Mesothelial cell of epicardium (in vitro differentiated cells): ENCODE measurements at places on chromosomes 12 and 14.

DNA sequence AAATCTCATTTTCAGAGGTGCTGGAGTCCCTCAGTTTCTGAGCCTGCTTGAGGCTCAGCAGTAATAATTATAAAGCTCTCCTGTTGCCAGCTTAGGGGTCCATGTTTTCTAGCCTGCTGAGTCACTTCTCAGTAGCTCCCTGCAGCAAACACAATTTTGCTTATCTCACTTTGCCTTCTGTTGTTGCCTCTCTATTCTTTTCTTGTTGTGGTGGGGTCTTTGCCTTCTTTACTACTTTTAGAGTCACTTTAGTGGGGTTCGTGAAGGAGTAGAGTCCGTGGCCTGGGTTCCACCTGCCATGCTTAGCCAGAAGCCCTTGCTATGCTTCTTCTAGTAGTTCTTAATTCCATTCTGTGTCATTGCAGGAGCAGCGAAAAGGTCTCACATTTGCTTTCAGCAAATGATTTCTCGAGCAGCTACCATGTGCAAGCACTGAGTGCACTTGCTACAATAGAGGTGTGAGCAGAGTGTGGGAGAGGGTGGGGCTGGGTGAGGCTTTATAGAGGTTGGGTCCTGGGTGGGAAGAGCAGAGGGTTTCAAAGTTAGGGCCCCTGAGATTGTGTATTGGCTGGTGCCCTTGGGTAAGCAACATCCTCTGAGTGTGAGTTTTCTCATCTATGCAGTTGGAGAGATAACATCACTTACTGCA is 114.3 kb downstream of the ADCK1 start:
- no peak for DNase-seq

DNA sequence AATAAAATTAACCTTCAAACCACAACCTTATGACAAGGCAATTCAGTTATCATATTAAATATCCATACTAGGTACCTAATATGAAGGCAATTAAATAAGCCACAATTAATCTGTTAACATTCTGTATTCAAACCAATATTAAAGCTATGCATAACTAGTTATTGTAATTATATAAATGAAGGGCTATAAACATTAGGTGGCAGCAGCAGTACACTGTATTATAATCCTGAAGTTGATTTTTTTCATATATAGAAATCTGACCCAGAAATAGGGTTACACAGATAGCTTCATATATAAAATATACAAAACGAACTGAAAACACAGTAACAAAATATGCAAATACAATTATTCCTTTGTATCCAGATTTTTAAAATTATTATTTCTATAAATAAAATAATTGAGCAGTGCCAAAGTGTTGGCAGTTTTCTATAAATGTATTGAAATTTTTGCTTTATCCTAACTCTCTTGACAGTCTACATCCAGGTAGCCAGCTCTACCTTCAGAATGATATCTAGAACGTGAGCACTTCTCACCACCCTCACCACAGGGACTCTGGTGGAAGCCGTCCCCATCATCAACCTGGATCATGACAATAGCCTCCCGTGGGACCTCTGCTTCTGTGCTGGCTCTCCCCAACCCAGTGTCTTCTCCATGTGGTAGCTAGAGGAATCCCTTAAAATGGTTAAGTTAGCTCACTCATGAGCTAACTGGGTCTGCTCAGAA is 136.2 kb downstream of the MED13L start:
- DNase-seq: no peak

GRCh38 chr12:65648461-65648860 is 175.8 kb upstream of the HMGA2 start:
- no peak for DNase-seq

DNA sequence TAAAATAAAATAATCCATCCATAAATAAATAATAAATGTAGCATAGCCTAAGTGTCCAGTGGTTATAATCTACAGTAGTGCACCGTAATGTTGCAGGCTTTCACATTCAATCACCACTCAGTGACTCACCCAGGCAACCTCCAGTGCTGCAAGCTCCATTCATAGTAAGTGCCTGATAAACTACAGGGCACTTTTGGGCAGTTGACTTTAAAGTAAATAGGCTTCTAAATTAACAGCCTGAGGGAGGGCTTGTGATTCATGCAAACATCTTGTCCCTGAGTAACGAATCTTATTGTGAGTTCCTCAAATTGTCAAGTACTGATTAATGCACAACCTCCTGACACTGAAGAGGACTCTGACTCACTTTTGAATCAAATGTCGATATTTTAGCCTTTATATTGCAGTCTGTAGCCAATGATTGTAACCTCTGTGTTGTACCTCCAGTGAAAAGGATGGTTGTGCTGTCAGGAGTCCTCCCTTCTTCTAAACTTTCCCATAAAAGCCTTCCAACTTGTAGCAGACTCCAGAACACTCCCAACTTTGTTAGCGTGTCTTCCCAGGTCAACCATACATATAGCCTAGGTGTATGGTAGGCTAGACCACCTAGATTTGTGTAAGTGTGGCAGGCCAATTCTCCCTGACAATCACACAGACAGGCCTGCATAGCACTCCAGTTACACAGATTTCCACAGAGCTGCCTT is 55.0 kb upstream of the BICD1 start:
- no peak for DNase-seq

DNA sequence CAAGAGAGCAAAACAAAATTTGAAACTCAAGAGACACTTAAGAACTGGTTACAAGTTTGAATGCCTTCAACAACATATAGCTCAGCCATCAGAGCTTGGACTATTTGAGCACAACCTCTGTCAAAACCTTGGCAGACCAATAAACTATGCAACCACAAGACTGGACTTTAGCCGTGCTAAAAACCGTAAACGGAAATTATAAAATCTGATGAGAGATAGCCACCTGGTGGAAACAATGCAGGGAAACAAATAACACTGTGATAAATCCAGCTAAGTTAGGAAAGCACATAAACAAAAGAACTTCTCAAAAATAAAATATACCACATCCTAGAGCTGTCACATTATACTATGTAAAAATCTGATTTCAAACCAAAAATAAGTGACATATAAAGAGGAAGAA is 1074.2 kb upstream of the NOVA1 start:
- no peak for DNase-seq

DNA sequence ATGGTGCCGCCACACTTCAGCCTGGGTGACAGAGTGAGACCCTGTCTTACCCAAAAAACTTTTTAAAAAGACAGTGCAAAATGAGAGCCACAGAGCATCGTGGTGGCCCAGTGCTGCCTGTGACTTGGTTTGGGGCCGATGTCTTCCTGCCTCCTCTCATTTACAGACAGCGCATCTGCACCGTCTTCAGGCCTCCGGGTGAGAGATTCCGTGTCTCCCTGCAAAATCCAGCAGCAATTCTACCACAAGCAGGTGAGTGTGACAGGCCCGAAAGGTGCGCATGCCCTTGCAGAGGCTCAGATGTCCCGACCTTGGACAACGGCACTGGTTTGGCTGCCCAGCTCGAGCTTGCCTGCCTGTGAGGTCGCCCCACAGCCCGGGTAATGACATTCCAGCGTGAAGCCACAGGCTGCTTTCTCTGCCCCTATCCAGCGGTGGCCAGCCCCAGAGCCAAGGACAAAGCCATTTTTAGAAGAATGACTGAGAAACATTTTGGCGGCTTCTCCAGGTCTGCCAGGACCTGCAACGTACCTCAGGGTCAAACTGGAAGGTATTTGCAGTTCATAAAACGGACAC is 70.3 kb upstream of the RFLNA start:
- no peak for DNase-seq

GRCh38 chr12:90630006-90630405 is 325.0 kb downstream of the CCER1 start:
- DNase-seq: no peak

GRCh38 chr12:132856581-132856980 is 27.9 kb upstream of the GOLGA3 start:
- no peak for DNase-seq

GRCh38 chr12:52213564-52214420 is 19.3 kb upstream of the KRT7 start:
- DNase-seq: peak; percentile 90

DNA sequence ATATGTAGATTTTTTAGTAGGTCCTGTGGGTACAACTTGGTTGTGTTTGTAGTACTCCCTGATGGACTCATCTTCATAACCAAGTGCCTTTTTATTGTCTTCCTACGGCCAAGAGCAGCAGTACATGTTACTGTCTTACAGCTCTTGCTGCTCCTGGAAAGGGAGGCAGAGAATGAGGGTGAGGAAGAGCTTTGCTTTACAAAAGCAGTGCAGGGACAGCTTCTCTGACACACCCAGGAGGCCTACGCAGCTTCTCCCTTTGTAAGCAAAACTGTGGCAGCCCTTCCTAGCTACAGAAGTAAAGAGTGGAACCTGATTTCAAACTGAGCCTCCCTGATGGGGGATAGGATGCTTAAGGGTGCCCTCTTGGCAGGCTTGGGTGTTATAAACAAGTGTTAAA is 18.6 kb downstream of the MYRFL start:
- DNase-seq: no peak

GRCh38 chr14:77809011-77809410 is 9.1 kb downstream of the ADCK1 start:
- no peak for DNase-seq

- no peak for DNase-seq
Observed at GRCh38 chr12:111664499-111664898, 21.3 kb downstream of the BRAP start.

GRCh38 chr12:12934556-12934955 is 17.4 kb downstream of the GPRC5D start:
- DNase-seq: peak; percentile 42

DNA sequence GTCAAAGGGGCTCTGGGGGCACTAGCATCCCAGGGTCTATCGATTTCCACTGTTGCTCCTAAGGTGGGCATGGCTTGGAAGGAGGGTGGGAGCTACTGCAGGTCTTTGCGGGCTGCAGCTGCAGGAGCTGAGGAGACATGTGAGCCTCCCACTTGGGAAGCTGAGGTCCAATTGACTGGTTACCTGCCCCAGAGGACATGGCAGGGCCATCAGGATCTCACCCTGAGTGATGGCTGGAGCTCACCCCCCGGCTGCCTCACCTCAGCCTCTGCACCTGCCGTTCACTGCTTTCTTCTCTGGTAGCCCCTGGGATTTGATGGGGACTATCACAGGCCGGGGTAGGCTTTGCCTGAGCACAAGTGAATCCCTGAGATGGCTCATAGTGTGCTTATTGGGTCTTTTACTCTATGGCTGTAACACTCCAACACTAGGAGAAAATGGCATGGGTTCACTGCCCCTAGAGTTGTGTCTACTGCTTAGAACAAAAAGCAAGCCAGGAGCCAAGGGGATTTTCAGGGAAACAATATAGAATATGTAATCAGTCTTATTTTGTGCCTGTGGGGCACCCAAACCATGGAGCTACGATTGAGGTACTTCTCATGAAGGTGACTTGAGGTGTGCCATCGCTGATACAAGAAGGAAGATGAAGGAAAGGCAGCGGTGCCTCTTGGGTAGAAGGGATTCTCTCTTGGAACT is 3.2 kb upstream of the KRT4 start:
- DNase-seq: no peak

- no peak for DNase-seq
Observed at GRCh38 chr12:132427999-132428935, 61.7 kb upstream of the FBRSL1 start.

DNA sequence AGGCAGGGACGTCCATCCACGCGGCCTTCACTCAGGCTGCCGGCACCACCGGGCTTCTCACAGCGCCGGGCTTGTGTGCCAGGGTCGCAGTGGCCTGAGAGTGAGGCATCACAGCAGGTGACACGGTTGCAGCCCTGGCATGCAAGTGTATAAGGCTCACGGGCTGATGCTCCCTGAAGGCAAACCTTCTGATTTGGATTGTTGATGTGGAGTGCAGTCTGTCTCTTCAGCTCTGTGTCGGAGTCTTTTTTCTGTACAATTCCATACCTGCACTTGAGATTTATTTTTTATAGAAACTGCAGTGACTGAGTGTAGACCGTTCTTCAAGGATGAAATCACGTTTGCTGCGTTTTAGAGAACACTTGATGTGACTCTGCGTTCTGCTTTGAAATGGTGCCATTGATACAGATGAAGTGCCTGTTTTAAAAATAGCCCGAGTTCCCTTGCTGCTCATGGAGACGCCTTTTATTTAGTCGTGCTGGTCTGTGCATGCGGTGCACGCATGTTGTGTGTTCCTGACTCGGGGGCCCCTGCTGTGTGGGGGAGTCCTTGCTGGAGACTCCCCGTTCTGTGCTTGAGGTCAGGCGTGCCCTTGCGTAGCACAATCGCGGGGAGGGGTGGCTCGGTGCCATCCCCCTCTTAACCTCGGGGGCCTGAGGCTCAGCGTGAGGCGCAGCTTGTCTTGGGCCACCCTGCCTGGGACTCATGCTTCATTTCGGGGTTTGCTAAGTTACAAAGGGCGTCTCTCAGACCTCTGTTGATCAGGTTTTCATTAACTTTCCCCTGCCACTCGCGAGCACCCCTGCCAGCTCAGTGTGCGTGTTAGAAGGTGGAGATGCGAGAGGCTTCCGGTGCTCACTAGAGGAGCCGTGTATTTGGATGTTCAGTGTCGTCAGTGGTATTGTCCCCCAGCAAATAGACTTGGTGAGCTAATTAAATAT is 21.6 kb upstream of the AMN start:
- no peak for DNase-seq

- DNase-seq: no peak
Observed at GRCh38 chr14:61019537-61019936, 38.5 kb downstream of the SLC38A6 start.

GRCh38 chr12:131131808-131132117 is 178.1 kb downstream of the ADGRD1 start:
- DNase-seq: no peak

- DNase-seq: no peak
Observed at GRCh38 chr14:35398071-35398584, 6.4 kb downstream of the NFKBIA start.

- no peak for DNase-seq
Observed at GRCh38 chr12:110966081-110966760, 45.8 kb upstream of the MYL2 start.

GRCh38 chr12:88924162-88924561 is 343.9 kb upstream of the KITLG start:
- DNase-seq: no peak

- no peak for DNase-seq
Observed at GRCh38 chr12:2076196-2076570, 23.4 kb downstream of the CACNA1C start.

GRCh38 chr14:100294963-100295330 is 11.3 kb downstream of the SLC25A29 start:
- no peak for DNase-seq

- no peak for DNase-seq
Observed at GRCh38 chr14:85549697-85550096, 19.8 kb downstream of the FLRT2 start.

DNA sequence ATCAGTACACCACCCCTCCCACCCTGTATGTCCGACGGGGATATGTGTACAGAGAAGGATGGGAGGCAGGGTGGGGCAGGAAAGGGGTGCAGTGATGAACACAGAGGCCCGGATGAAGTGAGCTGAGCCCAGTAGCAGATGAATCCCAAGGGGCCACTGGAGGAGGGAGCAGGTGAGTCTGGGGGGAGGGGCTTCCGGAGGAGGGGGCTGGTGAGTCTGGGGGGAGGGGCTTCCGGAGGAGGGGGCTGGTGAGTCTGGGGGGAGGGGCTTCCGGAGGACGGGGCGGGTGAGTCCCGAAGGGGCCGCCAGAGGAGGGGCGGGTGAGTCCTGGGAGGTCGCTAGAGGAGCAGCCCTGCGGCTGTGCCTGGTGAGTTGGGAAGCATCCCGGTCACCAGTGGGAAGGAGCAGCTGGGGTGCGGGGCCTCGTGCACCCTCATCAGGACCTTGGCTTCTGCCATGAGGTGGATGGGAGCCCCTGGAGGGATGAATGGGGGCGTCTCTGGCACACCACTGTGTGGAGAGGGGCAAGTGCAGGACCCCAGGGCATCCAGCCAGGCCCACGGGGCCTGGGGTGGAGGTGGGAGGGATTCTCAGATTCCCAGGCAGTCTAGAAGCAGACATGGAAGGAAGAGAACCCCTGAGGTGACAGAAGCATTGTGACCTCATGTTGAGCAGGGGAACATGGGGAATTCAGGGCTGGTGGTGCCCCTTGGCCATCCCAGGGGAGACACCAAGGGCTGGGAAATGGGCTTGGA is 14.0 kb downstream of the BEGAIN start:
- DNase-seq: no peak
